ENCODE measurements at places on chromosomes 6 and 20.

- DNase-seq = no peak
Observed at GRCh38 chr6:44618371-44618770, 230.9 kb downstream of the CDC5L start.

GRCh38 chr6:129491436-129491835 is 218.5 kb downstream of the ARHGAP18 start:
- DNase-seq = peak; percentile 11

GRCh38 chr6:41571021-41571780 is 25.0 kb downstream of the FOXP4 start:
- DNase-seq = no peak

- no peak for DNase-seq
Observed at GRCh38 chr6:53119349-53119748, 29.3 kb downstream of the GCM1 start.

- DNase-seq = no peak
Observed at GRCh38 chr6:143224516-143224915, 163.8 kb downstream of the AIG1 start.

DNA sequence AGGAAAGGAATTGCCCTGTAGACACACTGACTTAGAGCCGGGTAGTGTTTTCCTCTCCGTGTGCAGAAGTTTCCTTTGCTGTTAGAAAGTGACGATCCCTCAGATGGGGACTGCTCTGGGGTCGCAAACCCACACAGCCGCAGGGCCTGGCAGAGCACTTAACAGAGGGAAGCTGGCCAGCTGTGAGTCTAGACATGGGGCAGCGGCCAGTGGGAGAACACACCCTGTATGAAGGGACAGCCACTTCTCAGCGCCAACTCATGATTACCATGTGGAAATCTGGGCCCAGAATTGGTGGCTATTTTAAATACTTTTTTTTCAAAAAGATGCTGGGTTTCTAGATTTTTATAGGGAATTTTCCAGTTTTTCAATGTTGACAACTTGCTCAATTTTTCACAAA is 39.4 kb downstream of the SLC9A8 start:
- DNase-seq = no peak

DNA sequence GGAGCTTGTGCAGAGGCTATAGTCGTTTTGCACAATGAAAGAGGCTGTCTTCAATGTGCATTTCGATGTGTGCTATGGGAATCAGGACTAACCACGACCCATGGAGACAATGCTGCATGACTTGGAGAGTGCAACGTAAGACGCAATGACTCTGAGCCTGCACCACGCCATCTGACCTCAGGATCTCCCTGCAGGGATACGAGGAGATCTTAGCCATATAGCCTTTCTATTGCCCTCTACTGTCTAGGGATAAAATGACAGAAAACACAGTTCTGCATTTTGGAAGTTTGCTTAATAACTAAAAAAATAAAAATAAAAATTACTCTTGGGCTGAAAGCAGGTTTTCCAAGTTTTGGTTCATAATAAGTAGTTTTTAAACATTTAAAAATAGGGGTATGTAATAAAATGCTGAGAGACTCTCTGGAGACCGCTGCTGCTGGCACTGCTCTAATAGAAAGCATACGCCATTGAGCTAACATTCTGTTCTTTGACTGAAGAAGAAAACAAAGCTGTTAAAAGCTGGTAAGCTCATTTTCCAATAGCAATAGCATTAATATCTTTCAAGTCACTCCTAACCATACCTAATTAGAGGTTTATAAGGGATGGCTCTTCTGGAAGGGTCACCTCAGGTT is 87.2 kb downstream of the PDE7B start:
- peak; percentile 71 for DNase-seq

DNA sequence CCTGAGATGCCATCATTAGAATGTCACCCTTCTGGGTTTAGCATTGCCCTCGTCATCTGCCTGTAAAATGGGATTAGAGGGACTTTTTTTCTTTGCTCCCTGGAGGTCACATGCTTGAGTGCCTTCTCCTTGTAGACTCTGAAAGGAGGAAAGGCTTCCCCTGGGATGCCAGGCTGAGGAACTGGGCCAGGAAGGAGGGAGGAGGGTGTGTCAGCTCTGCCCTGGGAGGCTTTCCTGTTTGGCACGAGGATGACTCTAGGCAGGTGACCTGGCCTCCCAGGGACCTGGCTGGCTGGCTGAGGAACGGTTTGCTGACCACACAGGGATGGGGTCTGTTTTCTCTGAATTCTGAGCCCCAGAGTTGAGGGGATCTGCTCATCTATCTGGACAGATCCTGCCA is 137.9 kb upstream of the RNF24 start:
- DNase-seq = peak; percentile 67

- DNase-seq = no peak
Observed at GRCh38 chr6:118905851-118906250, 11.9 kb downstream of the ASF1A start.

- DNase-seq = peak; percentile 26
Observed at GRCh38 chr20:8656335-8656734, 412.6 kb upstream of the PLCB4 start.

DNA sequence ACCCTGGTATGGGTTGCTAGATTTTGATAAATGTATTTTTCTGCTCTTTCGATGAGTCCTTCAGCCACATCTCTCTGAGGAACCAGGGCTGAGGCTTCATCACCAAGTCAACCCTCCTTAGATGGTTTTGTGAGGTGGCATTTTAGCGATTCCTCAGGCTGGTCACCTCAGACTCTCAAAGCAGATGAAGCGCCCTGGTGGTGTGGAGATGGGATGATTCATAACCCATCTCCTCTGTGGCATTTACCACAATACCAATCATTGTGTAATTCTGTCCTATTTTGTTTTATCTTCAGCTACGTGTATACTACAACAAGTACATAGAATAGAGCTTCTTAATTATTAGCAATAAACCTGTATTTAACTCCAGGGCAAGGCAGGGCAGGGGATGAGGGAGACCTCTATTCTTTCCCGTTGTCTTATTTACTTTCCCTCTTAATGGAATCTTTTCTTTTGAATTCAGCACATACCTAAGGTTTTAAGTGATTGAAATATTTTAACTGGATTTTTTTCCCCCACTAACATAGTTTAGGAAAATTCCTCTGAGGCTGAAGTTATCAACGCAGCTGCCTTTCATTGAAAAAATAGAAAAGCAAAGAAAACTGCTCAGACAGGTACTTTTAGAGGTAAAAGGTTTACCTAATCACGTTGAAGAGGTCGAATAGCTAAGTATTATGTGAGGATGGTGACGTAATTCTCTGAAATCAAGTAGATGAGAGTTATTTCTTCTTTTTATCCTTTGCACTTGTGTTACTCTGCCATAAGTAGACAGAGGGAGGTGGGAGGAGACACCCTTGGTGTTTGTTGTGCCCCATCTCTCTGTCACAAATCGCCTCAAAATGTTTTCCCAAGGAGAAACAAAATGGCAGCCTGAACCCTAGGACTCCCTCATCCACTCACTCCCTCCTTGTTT is 57.4 kb upstream of the EDN3 start:
- no peak for DNase-seq

DNA sequence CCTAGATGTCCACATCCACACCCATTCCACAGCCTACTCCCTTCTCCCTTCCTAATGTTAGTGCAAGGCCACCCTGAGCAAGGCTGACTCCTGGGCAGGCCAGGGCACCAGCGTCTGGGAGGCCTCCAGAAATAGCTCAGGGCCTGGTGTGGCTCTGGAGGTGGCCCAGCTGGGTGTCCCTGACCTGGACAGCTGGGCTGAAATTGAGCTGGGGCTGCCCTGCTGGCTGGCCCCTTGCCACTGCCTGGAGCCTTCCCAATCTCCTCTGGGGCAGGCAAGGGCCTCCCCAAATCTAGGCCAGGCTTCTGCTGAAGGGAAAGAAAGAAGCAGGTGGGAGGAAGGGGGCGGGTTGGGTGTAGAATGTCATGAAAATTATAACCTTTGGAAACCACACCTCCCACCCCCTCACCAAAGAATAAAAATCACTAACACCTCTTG is 2.1 kb downstream of the FAM110A start:
- DNase-seq = no peak

GRCh38 chr6:37393381-37393929 is 39.6 kb upstream of the CMTR1 start:
- DNase-seq = no peak

DNA sequence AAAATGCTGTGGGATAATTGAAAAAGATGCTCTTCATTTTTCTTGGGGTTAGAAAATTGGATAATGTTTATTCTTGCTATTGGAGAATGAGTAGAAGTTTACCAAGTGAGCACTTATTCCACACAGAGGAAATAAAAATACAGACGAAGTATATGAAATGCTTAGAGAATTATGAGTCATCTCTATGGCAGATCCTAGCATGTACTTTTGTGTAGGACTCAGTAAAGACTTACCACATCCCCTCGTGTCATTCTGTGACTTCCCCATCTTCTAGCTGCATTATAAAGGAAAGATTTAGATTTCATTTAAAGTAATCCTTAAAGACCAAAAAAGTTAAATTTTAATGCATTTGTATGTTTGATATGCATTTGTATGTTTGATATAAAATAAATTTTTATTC is 685.6 kb downstream of the TBC1D32 start:
- DNase-seq = no peak

GRCh38 chr6:34053721-34054120 is 92.2 kb downstream of the GRM4 start:
- no peak for DNase-seq

DNA sequence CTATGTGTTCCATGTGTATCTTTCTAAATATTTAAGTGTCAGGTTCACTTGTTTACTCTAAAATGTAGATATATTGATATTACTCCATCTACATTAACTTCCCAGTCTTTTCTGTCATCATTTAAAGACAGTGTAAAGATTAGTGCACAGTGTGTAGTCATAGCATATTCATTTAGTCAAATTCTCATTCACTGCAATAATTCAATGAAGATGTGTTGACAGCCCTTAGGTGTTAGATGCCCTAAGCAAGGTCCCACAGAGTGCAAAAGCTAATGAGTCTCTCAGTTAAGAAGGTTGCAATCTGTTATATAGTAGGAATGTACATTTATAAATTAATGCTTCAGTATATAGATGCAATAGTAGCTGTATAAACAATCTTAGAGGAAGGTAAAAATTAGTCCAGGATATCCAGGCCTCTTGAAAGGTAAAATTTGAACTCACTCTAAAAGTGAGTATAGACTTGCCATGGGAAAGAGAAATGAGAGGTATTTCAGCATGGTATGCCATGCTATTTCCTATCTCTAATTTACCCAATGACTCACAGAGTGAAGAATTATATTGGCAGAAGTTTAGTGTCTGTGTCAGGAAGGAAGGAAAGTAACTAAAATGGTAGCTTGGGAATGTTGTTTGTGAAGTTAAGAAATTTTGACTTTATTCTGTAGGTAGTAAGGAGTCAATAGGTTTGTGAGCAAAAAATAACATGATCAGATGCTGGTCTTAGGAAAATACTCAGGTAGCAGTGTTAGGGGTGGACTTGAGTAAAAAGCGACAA is 969.9 kb upstream of the CITED2 start:
- no peak for DNase-seq

DNA sequence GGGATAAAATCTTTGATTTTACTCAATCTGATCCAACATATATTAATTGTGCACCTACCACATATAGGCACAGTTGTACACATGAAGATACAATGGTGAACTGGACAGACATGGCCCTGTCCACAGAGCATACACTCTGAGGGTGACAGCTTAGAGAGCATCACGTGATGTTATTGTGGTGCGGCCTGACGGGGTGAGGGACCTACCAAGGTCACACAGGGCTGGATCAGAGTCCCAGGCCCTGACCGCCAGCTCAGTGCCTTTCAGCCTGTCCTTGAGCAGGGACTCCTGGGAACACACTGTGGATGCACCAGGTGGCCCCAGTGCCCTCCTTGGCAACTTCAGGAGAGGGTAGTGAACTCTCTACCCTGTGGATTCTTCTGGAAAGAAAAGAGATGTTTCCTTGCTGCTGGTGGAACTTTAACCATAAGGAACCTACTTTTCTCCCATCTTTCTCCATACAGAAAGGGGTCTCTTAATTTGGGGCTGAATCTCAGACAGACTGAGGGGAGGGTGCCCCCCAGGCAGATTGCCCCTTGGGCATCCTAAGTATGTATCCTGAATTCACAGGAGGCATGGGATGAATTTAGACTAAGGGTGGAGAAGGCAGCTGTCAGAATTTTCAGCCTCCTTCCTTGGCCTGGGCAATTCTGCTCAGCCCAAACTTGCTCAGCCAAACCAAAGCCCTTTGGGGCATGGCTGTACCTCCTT is 26.5 kb downstream of the PCK1 start:
- DNase-seq = no peak

GRCh38 chr6:25311331-25311840 is 32.2 kb downstream of the CARMIL1 start:
- DNase-seq = peak; percentile 14

GRCh38 chr6:15297895-15298590 is 52.2 kb downstream of the JARID2 start:
- no peak for DNase-seq

DNA sequence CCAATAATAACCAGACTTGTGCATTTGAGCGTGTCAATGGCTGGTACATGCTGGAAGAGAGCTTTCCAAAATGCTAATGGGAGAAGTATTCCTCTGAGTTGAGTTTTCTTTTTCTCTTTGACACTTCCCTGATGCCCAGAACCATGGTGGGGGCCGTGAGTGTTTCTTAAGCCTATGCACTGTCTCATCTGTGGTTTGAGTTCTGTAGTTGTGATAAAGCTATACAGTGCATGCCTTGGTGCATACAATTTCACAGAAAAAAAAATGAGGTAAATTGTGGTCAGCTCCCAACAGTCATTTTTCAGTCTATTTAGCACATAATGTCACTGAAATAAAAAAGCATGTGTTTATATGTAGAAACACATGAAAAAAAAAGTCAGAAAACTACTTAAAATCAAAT is 204.8 kb downstream of the HDGFL1 start:
- no peak for DNase-seq

GRCh38 chr6:105900125-105900937 is 185.8 kb upstream of the PRDM1 start:
- peak; percentile 35 for DNase-seq

DNA sequence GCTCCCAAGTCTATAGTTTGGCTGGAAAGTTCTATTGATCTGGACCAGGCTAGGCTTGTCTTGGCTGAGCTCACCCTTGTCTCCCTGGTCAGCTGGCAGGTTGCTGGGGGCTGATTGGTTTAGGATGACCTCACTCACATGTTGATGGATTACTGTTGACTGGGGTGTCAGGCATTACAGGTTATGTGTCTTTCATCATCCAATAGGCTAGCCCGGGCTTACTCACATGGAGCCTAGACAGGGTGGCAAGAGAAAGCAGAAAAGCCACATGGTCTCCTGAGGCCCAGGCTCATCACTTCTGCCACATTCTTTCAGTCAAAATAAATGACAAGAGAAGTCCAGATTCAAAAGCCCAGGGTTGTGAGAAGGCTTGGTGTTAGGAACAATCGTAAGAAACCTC is 103.5 kb downstream of the BFSP1 start:
- DNase-seq = no peak

DNA sequence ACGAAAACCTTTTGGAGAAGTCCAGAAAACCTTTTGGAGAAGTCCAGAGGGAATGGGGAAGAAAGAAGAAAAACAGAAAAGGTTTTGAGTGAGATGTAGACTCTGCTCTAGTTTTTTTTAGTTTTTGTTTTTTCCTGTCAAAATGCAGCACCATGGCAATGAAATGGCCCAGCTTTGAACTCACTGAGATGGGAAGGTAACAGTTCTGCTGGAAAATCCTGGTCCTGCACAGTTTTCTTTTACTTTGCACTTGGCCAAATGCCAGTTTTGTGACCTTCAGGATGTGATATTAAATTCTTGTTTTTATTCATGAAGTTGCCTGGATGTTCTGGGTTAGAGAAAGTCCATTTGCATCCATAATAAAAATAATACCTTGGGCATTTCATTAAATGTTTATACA is 145.7 kb downstream of the CFAP61 start:
- no peak for DNase-seq

All from SK-MEL-5 (cell line).